Fibroblast of skin of back (primary cell): ENCODE measurements at places on chromosomes 11 and 22.

DNA sequence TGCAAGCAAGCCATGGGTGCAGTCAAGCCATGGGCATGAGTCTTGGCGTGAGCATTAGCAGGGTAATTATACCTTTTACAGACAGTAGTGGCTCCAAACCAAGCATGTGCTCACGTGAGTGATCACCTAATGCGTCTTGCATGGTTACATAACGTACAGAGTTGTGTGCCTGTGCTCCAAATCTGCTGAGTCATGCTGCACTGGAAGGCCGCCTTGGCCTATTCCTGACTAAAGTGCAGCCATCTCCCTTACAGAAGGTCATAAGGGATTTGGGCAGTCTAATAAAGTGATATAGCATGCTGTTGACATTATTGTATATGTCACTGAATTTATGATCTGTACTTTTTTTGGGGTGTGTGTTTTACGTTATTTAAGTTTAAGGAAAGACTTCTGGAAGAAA, 102.4 kb downstream of the ARHGAP42 start:
- DNase-seq: no peak

- DNase-seq: no peak
Observed at GRCh38 chr22:26724414-26724813, 67.0 kb downstream of the MIAT start.

DNA sequence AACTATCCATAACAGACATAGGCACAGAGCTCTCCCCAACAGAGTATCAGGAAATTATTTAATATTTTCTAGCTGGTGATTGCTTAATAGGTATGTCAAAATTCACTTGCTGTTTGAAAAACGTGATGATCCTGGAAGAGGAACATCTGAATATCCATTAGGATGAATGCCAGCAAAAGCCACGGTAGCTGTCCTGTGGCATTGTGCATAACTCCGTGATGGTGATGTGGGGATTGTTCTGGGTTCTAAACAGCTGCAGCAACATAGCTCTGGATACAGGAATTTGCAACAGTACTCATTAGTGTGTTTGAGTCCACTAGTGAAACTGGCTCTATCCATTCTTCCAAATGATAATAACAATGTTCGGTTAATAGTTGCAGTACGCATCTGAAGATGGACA, 78.8 kb downstream of the C11orf65 start:
- no peak for DNase-seq

GRCh38 chr11:62445314-62445740, 26.5 kb downstream of the SCGB1A1 start:
- DNase-seq: peak; percentile 39

- no peak for DNase-seq
Observed at GRCh38 chr11:92685049-92685448, 284.4 kb upstream of the MTNR1B start.

DNA sequence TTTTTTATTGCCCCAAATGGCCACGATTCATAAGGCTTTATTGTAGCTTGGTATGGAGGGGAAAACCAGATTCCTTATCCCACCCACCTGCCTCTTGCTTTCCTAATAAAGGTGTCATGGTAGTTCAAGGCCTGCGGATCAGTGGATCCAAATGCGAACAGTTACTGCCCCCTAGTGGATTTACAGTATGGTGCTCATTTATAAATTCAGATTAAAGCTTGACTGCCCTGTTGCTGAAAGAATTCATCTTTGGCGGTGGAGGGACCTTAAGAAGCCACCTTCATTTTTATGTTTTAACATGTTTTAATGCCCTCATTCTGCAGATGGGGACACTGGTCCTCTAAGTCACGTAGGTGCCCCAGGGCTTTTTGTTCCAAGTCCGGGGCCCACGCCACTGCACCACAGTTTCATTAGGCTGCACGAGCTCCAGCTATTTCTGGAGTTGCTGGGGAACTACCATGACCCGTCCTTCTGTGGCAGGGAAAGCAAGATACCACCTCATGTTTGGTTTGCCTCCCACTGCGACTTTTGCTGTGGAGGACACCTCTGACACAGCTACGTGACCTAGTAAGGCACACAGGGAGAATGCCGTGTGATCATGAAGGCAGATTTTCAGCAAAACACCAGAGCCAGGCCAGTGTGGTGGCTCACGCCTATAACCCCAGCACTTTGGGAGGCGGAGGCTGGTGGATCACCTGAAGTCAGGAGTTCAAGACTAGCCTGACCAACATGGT, 15.6 kb upstream of the INCENP start:
- DNase-seq: peak; percentile 59

- no peak for DNase-seq
Observed at GRCh38 chr11:105227363-105227762, 87.8 kb upstream of the CARD18 start.

- DNase-seq: no peak
Observed at GRCh38 chr11:127126986-127127385, 126.4 kb upstream of the KIRREL3 start.

DNA sequence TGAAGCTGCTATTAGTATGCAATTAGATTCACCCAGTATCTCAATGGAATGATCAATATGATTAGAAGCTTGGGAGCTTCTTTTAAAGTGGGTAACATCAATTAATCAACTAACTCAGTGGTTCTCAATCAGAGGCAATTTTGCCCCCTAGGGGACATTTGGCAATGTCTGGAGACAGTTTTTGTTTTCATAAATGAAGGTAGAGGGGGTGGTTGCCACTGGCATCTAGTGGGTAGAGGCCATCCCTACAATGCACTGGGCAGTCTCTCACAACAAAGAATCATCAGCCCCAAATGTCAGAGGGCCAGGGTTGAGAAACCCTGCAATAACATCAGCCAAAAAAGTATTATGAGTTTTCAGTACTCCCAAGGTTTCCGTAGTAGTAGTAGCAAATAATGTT, 5.9 kb upstream of the AMOTL1 start:
- peak; percentile 24 for DNase-seq

- DNase-seq: no peak
Observed at GRCh38 chr22:34297536-34298120, 377.4 kb upstream of the LARGE1 start.

DNA sequence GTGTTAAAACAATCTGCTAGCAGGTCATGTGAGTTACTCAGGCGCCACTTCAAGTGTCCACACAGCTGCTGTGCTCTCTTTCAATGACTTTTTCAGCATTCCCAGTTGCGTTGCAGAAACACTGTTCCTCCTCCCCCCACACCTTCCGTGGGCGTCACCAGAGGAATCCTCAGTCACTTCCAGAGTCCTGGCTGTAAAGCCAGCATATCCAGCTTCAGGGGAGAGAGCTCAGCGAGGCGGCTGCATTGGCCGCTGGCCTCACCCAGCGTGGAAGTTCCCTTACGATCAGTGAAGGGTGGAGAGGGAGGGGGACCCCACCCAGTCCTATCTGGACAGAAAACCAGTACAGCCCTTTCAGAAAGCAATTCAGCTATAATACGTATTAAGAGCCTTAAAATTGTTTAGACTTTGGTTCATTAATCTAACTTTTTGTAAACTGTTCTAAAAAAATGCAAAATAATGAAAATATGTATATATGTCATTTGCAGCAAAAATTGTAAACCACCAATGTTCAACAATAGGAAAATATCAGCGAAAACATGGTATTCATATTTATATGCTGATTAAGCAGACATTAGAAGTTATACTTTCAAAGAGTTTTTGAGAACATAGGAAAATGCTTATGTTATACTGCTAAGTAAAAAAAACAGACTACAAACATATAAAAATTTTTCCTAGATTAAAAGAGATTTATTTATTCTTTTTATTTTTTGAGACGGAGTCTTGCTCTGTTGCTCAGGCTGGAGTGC, 2.8 kb upstream of the ANO9 start:
- no peak for DNase-seq

DNA sequence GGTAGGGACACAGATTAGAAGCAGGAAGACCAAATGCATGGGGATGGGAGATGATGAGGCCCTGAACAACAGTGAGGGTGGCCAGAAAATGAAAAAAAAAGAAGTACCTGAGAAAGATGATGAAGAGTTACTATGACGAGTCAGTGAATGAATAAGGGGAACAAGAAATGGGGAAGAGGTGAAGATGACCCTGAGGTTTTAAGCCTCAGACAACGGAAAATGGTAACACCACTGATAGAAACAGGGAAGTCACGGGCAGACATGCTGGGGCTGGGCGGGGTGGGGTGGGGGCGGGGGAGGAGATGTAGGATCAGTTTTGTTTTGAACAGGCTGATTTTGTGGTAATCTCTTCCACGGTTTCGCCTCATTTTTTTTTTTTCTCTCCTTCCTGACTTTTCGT, 205.1 kb upstream of the CADM1 start:
- no peak for DNase-seq

DNA sequence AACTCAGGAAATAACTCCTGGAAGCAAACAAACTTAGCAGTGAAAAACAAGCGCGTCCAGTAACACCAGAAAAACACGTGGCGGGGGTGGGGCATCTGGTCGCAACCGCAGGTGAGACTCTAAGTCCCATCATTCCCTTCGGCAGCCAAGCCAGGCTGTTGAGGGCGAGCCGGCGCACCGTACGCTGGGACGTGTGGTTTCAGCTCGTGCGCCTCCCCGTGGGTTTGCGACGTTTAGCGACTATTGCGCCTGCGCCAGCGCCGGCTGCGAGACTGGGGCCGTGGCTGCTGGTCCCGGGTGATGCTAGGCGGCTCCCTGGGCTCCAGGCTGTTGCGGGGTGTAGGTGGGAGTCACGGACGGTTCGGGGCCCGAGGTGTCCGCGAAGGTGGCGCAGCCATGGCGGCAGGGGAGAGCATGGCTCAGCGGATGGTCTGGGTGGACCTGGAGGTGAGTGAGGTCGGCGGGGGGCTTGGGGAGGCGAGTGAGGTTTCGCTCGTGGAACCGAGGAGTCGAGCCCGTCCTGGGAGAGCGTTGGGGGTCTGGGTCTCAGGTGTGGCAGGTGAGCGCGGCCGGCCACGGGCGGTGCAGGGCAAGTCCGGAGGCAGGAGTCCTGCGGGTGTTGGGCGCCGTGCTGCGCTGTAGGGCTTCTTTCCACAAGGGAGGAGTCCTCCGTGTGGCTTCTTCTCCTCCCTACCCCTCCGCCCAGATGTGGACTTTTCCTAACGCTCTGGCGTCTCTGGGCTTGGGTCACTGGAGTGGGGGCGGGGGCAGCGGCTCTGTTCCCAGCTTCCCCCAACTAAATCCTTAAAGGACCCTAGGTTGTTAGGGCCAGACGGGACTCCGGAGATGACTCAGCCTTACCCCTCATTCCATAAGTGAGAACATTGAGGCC, at the start of gene REXO2:
TSS of gene REXO2 (plus strand) at position 239 of the 892 bp plus-strand sequence. CDS start at position 301, 62 bp downstream.
- peak; percentile 93 for DNase-seq

DNA sequence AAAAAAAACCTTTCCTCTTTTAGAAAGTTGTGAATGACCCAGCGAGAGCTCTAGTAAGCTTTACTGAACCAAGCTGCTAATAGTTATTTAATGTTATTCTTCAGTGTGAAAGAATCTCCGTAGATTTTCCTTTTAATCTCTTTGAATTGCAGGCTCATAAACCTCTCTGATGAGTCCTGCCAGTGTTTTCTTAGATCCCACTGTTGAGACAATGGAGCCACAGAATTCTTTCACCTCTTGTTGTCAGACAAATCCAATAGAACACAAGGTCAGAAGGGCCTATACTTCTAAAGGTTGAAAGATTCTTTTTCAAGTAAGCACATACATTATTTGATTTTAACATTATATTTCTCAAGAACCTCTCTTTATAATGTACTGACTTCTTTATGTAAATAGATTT, 52.2 kb downstream of the DNAJC24 start:
- no peak for DNase-seq

DNA sequence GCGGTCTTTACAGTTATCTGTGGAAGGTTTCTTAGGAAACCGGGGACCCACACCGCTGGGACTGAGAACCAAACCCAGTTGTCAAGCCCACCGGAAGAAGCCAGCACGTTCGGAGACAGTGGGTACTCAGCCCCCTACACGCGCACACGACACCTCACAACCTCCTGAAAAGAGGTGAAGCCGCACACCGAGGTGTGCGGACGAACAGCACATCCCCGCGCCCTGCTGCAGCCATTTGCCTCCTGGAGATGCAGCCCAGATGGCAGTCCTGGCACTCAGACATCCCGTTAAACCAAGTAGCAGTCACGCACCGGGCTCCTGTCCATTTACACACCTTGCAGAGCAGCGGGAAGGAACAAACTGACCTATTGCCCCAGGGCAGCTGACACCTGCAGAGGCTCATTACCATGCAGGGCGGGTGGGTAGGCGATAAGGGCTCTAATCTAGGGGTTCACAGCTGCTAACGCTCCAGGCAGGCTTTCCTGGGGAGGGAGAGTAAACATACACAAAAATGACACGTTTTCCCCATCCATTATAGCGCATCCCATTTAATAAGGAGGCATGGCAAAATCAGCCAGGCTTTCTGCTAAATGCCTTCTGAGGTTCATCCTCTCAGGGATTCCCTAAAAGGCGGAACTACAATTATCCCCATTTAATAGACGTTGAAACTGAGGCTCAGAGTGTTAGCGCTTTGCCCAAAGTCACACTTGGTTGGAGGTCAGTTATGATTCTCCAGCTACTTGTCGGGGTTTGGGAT, 864 bp upstream of the EHBP1L1 start:
- DNase-seq: no peak

GRCh38 chr11:69292221-69292648, 1.7 kb upstream of the MYEOV start:
- peak; percentile 20 for DNase-seq
